ENCODE measurements at places on chromosomes 2 and 18.

- no peak for DNase-seq
Observed at GRCh38 chr18:49249521-49249920, 210.9 kb downstream of the DYM start.

GRCh38 chr2:241812730-241813643, 4.0 kb downstream of the NEU4 start:
- DNase-seq, result no peak

DNA sequence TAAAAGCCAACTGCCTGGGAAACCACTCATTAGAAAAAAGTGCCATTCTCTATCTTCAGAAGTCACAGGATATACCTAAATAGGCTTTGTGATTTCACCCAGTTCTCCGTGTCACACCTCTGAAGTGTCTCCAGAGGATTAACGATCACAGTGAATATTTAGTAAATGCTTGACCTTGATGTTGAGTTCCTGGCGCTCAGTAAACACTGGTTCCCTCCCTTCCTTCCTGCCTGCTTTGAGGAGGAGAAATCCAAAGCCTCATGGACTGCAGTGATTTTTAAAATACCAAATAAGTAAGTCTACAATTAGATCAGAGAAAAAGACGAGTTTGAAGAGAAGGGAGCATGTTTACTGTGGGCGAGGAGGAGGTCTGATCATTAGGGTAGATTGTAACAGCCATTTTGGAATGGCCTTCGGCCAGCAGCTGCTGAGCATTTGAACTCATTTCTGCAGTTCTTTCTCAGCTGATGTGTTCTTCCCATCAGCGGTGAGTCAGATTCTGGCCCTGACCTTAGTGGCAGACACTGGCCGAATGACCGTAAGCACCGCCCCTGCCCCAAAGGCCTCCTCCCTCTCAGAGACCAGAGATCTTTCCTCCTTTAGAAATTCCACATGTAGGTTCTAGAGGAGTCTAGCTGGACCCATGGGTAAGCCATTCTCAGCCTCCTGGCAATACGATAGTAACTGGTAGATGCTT, 62.1 kb upstream of the SLC16A14 start:
- no peak for DNase-seq

DNA sequence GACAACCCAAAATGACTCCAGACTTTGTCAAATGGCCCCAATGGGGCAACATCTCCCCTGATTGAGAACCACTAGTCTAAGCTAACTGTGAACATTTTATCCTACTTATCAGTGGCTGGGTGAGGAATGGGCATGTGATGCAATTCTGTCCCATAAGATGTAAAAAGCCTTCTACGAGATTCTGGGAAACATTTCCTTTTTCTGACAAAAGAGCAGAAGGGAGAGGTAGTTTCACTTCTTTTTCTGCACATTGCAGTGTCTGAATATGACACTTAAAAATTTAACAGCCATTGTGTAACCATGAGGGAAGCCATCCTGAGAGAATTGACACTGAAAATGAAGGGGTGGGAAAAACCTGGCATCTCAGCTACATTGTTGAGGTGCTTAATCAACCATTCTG, 17.3 kb upstream of the MARCHF4 start:
- no peak for DNase-seq

DNA sequence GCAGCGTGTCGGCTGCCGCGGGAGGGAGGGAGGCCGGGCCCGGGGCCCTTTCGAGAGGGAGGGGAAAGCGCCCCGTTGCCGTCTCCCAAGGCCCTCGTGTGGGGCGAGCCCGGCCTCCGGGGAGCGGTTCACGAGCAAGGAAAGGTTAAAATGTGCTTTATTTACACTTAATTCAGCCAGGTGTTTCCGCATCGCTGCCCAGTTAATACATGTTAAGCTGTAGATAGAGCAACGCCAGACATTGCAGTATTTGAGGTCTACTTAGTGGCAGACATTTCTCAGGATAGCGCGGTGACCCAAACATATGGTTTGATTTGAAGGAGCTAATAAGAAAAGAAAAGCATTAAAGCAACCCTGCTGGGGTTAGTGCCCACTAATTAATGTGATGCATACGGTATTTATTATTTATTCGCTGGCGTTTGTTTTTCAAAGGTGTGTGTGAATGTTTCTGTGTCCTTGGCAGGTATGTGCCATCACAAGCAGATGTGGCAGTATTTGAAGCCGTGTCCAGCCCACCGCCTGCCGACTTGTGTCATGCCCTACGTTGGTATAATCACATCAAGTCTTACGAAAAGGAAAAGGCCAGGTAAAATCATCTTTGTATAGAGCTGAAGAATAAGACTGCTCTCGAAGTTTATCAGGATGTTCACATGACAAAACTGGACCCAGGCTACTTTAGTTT, 571 bp downstream of the EEF1B2 start:
- DNase-seq, result no peak

- DNase-seq, result peak; percentile 44
Observed at GRCh38 chr18:34122724-34123334, 101.9 kb downstream of the NOL4 start.

DNA sequence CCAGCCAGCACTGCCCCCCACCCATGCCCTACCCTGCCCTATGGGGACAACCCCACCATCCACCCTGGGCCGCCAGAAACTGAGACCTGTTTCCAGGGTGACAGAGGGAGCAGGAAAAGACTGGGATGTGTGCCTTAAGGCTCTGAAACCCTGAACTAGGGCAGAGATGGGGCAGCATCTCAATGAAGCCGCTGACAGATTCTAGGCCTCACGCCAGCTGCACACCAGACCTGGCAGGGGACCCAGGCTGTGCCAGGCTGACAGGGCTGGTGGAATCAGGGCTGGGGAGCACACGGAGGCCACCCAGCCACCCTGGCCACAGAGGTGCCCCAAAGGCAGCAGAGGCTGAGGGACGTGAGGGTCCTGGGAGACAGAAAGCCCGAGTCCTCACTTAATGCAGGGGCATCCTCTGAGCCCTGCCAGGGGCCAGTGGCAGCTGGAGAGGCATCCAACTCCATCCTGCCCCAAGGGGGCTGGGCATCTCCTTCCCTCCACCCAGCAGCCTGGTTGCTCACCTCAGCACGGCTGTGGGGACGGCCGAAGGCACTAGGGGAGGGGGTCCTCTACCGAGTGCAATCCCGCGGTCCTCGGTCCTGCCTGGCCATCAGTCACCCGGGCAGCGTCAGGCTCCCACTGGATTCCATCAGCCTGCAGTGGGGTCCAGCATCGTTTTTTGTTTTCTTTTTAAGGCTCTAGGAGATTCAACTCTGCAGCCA, 169.2 kb downstream of the ZFP36L2 start:
- no peak for DNase-seq

- DNase-seq, result peak; percentile 33
Observed at GRCh38 chr18:57585421-57585820, 1.1 kb downstream of the FECH start.

DNA sequence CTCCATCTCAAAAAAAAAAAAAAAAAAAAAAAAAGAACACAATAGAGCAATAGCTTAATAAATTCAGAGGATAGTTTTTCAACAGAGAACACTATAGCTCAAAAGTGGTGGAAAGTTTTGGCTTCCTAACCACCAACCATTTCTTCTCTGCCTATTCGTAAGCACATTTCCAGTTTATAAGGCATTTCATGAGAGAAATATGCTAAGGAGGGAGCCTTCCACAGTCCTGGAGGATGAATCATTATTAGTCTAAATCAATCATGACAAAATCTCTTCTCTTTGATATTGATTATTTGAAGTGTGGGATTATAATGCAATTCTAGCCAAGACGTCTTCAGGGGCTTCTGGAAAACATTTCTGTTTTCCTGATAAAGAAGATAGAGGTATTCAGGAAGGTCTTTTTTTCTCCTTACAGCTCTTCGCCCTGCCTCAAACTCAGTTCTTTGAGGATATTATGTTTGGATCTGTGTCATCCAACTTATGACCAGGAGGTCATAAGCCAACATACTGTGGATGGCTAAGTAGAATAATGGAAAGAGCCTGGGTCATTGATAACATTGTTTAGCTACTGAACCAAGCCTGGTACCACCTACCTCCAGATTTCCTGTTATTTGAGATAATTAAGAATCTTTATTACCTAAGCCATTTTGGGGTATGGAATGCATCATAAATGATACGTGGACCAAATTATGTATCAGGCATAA, 207.3 kb downstream of the TRIB2 start:
- no peak for DNase-seq

- no peak for DNase-seq
Observed at GRCh38 chr2:33221046-33221784, 255.2 kb upstream of the RASGRP3 start.

GRCh38 chr18:56383349-56383748, 255.0 kb downstream of the TXNL1 start:
- no peak for DNase-seq

- no peak for DNase-seq
Observed at GRCh38 chr18:52150050-52150449, 189.9 kb upstream of the DCC start.

- DNase-seq, result peak; percentile 21
Observed at GRCh38 chr18:23137097-23137635, 1.9 kb downstream of the CABLES1 start.

GRCh38 chr2:34912084-34912483, 1313.0 kb upstream of the FAM98A start:
- no peak for DNase-seq

DNA sequence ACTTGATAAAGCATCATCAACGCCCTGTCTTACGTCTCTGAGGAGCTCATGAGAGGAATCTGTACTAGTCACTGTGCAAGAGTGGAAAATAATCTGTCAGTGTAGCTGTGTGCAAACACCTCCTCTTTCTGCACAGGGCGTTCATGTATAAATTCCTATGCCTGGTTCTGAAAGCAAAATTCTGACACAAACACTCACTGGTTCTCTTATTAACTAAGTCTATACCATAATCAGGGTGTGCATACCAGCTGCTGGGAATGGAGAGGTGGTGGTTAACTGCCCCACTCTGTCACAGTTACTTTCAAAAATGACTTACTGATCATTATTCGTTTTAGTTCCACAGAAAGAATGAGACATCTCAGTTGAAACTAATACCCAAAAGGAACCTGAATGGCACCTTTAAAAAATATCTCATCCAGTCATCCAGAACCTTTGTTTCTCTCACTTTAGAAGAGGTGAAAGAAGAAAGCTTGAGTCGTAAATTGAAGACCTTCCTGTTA, 35.7 kb downstream of the STK39 start:
- no peak for DNase-seq

DNA sequence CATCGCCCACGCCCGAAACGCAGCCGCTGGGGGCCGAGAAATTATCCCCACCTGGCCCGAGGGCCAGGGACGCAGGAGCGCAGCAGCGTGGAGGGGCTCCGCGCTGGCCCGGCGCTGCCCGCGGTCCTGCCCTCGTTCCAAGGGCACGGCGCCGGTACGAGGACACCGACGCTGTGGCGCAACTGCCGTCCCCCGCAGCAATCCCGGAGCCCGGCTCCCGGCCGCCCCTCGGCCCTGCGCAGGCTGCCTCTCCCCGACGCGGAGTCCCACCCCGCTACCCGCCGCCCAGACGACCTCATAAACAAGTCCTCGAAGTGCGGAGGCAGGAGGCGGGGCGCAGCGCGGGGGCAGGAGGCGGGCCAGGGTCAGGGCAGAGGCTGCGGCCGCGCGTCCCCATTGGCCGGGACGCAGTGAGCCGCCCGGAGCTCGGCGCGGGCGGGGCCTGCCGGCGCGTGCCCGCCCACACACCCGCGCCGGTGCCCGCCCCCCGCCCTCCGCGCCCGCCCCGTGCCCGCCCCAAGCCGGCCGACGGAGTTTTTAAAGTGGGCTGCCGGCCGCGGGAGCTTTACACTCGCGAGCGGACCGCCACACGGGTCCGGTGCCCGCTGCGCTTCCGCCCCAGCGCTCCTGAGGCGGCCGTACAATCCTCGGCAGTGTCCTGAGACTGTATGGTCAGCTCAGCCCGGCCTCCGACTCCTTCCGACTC, at the start of gene EPAS1:
EPAS1 (plus strand) TSS at position 568 of the 706 bp plus-strand sequence. CDS start 505 bp downstream, outside the sequence.
- DNase-seq, result peak; percentile 81

DNA sequence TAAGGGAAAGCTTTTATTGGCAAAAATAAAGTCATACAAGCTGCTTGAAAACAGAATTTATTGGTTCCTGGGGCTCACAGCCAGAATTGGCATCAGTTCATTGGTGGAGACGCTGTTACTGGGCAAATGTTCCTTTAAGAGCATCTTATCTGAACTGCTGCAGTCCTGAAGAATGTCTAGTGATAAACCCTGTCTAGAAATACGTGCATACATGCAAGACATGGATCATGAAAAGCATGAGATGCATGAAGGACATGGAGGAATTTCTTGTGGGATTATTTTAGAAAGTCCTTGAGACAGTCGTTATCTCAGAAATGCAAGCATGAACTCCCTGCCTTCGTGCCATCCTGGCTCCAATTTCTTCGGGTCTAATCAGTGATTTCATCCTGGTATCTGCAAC, 32.5 kb upstream of the FHOD3 start:
- no peak for DNase-seq

DNA sequence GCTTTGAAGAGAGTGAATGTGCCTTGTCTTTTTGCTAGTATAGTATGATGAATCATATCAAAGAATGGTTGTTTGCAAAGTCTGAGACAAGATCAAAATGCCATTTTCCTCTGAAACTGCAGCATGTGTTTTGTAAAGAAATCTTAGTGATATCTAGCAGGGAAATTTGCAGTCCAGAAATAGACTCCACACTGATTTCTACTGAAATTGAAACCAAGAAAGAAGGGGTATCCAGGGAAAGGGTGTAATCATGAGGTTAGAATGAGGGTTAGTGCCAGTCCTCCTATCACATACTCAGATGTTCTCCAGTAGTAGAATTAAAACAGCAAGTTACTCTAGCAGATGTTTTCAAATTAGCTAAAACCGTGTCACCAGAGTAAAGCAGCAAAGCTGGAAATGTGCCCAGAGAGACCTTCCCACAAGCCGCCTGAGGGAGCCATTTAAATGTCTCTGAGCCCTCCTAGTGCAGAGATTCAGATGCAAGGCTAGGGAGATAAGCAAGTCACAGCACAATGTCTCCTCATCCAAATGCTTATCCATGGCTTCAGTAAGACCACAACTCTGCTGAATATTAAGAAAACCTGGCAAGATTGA, 4.9 kb downstream of the DLGAP1 start:
- DNase-seq, result no peak

- no peak for DNase-seq
Observed at GRCh38 chr2:188620916-188621315, 329.2 kb downstream of the GULP1 start.

DNA sequence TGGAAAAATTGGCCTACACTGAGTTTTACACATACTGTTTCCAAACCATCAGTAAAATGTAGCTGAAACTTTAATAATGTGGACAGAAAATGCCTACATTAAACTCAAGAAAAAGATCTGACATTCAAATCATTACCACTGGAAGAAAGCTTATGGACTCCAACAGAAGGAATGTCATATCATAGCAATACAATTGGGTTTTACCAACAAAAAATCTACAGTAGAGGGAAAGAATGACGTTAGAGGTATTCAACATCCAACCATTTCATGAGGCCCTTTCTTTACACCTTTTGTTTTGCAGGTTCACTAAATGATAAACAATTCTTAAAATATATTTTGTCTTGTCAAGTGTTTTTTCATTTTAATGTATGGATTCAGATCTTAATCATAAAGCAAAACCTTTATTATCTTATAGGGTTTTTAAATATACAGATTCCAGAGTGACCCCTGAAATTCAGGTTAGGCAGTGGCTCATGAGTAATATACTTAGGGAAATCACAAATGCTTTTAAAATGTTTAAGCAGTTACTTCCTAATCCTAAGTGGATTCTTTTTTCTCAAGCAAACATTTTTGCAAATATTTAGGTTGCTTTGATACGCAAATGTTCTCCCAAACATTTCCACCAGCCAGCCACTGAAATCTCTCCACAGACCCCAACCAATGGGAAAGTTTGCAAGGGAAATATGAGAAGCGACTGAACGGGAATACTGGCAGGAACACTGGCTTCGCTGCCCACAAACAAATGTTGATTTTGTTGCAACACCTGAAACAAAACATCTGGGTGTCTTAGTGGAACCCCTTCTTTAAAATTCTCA, 168.7 kb downstream of the TCF4 start:
- DNase-seq, result no peak

- DNase-seq, result no peak
Observed at GRCh38 chr2:188852772-188853171, 121.4 kb upstream of the COL3A1 start.
